Stimulated activated CD8-positive, alpha-beta memory T cell treated with anti-CD3 and anti-CD28 coated beads, Interleukin-2, amount 100 ng/mL, for 1 hour (primary cell): ENCODE measurements at places on chromosomes 7 and 10.

- no peak for DNase-seq
Measured at GRCh38 chr10:58220769-58221451, 46.8 kb downstream of the IPMK start.

DNA sequence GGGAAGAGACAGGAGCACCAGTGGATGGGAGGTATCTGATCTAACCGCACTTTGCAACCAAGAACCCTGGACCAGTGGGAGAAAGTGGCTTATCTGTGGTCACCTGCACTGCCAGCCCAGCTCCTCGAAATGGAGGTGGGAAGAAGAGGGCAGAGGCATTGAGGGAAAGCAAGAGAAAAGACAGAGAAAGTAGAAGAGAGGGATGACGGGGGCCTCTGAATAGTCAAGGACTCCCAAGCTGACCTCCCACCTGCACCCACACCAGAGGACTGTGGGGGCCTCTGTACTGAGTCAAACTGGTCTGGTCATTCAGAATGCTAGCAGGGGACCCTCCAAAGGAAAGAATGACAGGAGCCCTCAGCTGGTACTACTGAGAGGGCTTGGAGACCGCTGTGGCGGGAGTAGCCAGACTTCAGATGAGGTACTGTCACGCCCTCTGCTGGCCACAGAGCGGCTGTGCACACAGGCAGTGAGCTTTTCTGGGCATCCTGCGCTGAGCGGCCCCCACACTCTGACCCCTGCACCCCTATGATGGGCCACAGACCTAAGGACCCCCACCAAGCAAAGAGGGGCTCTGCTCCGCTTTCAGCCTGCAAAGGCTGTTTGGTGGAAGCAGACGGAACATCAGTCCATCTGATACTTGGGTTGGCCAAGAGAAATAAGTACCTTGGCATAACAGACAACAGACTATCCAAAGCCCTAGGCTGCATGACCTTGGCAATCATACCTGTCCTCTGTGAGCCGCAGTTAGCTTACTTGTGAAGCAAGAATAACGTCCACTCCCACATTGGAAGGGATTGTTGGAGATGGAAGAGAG lies 112.9 kb downstream of the COL13A1 start:
- peak; percentile 22 for DNase-seq

DNA sequence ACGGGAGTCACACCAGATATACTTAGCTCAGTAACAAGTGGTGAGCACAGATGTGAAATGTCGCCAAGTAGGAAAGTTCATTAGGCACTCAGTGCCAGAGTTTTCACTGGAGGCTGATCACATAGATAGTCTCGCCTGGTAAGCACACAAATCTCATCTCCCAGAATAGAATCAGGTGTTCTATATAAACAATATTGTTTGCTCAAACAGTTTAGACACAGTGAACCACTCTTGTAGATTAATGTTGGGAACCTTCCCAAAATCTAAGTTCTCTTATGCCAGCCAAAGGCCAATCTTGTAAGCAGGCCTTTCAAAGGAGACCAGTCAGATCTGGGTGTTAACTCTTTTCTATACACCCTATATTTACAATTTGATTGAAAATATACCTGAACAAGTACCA lies 716.5 kb upstream of the GRM3 start:
- no peak for DNase-seq

- DNase-seq, result no peak
Measured at GRCh38 chr7:158650821-158651225, 53.8 kb downstream of the NCAPG2 start.

DNA sequence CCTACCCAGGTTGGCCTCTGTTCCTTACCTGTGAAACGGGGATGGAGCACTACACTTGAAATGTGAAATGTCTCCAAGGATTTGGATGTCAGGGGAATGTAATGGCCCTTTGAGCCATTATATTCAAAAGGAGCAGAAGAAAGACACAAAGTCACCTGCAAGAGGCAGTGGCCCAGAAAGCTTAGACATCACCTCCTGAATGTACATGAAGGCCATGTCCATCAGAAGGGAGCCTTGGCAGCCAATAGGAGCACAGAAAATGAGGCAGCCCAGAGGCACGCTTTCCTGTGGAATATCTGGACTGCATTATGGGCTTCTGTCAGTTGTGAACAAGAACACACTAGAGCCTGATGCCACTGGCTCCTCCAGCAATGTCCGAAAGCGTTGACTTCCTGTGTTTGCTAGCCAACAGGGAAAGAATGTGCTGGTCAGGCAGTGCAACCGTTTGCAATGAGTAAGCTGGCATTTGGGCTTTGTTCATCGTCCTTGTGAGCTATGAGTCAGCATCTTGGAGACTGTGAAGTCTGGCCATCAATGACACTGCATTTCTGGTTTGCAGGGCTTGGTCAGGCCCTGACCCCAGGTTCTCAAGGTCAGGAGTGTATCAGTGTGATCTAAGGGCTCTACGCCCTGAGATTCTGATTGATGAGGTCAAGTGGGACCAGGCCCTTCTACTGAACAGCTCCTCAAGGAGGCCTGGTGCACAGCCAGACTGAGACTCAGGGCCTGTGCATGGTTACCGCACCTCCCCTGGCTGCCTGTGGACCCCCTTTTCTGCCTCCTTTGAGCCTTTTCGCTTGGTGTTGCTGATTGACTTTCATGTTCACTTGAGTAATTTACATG lies 222.4 kb downstream of the RPS24 start:
- DNase-seq, result no peak

GRCh38 chr7:7769710-7770627 lies 51.6 kb upstream of the RPA3 start:
- no peak for DNase-seq

GRCh38 chr7:94307399-94308048 lies 87.2 kb upstream of the COL1A2 start:
- no peak for DNase-seq

- no peak for DNase-seq
Measured at GRCh38 chr7:140375892-140376730, 22.2 kb downstream of the SLC37A3 start.

- DNase-seq, result no peak
Measured at GRCh38 chr7:139813151-139813550, 15.9 kb upstream of the TBXAS1 start.

DNA sequence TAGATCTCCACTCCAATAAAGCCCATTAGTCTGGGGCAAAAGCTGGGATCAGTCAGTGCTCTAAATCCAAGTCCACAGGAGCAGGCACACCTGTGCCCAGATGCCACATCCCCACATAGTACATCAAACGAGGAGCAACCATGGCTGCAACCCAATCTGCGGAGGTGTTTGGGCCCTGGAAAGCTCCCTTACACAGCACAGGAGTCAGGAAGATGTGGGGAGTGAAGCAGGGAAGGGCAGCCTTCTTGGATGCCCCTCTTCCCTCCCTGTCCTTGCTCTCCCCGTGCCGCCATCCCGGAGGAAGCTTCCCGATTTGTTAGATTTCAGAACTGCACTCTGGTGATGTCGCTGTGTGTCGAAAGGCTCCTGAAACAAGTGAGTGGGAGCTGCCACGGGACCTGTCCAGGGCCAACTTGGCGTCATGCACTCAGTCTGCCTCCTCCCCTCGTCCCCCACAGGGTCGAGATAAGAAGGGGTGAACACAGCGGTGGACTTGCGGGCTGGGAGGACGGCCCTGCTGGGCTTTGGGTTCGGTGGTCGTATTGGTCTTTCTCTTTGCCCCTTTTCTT lies 230.6 kb upstream of the GRB10 start:
- DNase-seq, result no peak

GRCh38 chr10:74213571-74214162 lies 62.6 kb downstream of the ADK start:
- DNase-seq, result peak; percentile 22

DNA sequence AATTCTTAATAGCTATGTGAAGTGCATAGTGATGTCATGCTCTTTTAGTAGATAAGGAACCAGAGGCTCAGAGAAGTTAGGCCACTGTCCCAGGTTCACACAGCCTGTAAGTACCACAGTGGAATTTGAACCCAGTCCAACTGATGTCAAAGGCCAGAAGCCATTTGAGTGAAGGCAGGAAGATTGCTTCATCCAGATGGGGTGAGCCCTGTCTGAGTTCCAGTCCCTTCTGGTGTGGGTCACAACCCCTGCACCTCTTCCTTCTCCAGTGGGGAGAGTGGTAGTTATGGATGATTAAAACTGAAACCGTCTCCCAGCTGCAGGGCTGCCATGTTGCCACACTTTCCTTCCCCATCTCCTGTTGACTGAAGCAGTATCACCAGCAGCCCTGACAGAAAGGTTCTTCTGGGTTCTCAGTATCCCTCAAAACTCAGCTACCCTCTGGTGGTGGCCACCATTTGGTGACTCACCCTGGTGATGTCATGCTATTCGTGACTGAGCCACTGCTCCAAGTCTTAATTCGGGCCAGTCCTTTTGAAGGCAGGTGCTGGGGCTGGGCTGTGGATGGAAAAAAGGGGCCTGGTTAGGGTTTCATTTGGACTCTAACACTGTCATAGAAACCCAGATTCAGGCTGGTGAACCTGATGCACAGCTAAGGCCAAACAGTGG lies 1.5 kb upstream of the C10orf95 start:
- DNase-seq, result no peak
